ENCODE measurements at places on chromosomes 1 and 21. TPM values are rescaled to one million over a fixed set of nuclear protein-coding genes. Genes with fewer than 3 reads are reported as not detected.

GRCh38 chr1:211738096-211738690 is 62.8 kb upstream of the NEK2 start:
- H3K4me1 ChIP-seq: peaks cover 17% of the 10 kb centered on the region
- no peak overlapping the region for H3K4me3 ChIP-seq
- H3K36me3 ChIP-seq: no peaks in the 10 kb centered on the region
- no peak overlapping the region for H3K27ac ChIP-seq
- DNase-seq: no peak

GRCh38 chr21:33751120-33751519 is 108.8 kb downstream of the ITSN1 start:
- no peak for DNase-seq
- H3K36me3 ChIP-seq: peaks cover 60% of the 10 kb centered on the region
- H3K27ac ChIP-seq: no peak overlapping the region
- H3K4me3 ChIP-seq: no peak overlapping the region
- H3K4me1 ChIP-seq: no peaks in the 10 kb centered on the region

- H3K27ac ChIP-seq: peak overlapping the region; percentile 54
- H3K36me3 ChIP-seq: no peaks in the 10 kb centered on the region
- H3K4me3 ChIP-seq: peak overlapping the region; percentile 25
- peaks cover 52% of the 10 kb centered on the region for H3K4me1 ChIP-seq
- DNase-seq: peak; percentile 99
These were observed 7.4 kb downstream of the SOX13 start for GRCh38 chr1:204080163-204080903.

Gene CACHD1
- total RNA-seq: 29.2 TPM

Gene CFAP141
- total RNA-seq: not detected
